Stimulated activated CD4-positive, alpha-beta T cell treated with anti-CD3 and anti-CD28 coated beads, Interleukin-2, amount 100 ng/mL, for 4 hours (primary cell): ENCODE measurements at places on chromosomes 5 and 9.

DNA sequence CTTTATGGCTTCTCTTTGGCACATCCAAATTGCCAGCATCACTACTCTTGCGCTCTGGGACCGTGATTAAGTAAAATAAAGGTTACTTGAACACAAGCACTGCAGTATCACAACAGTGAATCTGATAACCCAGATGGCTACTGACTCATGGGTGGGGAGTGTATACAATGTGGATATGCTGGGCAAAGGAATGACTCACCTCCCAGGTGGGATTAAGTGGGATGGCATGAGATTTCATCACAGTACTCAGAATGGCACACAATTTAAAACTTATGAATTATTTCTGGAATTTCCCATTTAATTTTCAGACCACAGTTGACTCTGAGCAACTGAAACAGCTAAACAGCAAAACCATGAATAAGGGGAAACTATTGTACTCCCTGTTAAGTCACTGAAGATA is 4.3 kb downstream of the GFM2 start:
- no peak for DNase-seq

- no peak for DNase-seq
Measured at GRCh38 chr9:129400001-129400970, 220.6 kb downstream of the C9orf50 start.

DNA sequence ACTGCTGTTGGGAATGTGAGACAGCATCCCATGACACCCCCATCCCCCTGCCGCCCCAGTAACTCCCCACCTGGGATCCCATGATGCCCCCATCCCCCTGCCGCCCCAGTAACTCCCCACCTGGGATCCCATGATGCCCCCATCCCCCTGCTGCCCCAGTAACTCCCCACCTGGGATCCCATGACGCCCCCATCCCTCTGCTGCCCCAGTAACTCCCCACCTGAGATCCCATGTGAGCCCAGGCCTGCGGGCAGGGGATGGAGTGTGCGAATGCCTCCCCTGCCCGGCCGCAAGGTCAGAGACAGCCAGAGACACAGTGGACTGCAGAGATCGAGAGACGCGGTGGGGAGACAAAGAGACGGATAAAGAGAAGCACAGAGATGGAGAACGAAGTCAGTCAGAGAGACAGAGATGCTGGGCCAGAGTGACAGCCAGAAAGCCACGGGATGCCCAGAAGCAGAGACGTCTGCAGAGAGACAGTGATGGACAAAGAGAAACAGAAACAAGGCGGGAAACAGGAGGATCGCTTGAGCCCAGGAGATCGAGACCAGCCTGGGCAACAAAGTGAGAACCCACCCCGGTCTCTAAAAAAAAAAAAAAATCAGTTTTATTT is 992 bp downstream of the SH2D3C start:
- no peak for DNase-seq

- DNase-seq = no peak
Measured at GRCh38 chr9:70639853-70640814, 225.7 kb upstream of the KLF9 start.
